Astrocyte (in vitro differentiated cells and primary cell): ENCODE measurements at places on chromosomes 4 and X. TPM values are rescaled to one million over a fixed set of nuclear protein-coding genes. Genes with fewer than 3 reads are reported as not detected.

- no peaks in the 10 kb centered on the region for H3K4me1 ChIP-seq
- no peak overlapping the region for H3K4me3 ChIP-seq
- H3K27me3 ChIP-seq, result no peaks in the 10 kb centered on the region
- H3K27ac ChIP-seq, result no peak overlapping the region
These were observed 257.2 kb downstream of the ARHGAP24 start for GRCh38 chr4:85732124-85732523.

DNA sequence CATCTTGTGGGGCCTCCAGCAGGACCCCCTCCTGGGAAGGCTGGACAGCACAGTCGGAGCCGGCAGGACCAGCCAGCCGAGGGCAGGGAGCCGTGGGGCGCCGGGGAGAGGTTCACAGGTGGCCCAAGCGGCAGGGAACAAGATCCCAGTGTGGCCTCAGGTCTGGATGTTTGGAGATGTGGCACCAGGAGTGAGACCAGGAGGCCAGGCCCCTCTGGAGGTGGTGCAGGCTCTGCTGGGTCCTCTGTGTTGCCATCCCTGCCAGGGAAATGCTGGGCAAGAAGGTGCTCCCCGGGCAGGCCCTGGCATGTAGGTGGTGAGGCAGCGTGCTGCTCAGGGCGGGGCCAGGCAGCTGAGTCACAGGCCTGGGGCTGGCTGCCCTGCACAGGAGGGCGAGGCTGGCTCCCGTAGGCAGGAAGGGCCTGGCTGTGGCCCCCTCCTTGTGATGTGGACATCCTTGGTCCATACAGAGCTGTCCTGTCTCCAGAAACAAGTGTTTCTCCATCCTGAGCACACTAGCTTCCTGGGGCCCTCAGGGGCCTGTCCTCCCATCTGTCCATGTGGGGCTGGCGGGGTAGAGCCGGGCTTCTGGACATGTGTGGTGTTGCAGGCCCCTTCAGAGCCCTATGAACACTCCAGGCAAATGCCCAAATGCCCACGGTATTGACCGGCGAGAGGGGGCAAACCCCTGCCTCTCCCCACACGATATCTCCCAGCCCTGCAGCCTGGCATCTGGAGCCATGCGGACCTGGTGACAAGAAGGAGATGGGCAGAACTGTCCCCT lies 4.8 kb upstream of the HGFAC start:
- peak; percentile 44 for DNase-seq
- H3K4me3 ChIP-seq, result no peak overlapping the region
- H3K27me3 ChIP-seq, result no peaks in the 10 kb centered on the region
- H3K36me3 ChIP-seq, result no peaks in the 10 kb centered on the region

DNA sequence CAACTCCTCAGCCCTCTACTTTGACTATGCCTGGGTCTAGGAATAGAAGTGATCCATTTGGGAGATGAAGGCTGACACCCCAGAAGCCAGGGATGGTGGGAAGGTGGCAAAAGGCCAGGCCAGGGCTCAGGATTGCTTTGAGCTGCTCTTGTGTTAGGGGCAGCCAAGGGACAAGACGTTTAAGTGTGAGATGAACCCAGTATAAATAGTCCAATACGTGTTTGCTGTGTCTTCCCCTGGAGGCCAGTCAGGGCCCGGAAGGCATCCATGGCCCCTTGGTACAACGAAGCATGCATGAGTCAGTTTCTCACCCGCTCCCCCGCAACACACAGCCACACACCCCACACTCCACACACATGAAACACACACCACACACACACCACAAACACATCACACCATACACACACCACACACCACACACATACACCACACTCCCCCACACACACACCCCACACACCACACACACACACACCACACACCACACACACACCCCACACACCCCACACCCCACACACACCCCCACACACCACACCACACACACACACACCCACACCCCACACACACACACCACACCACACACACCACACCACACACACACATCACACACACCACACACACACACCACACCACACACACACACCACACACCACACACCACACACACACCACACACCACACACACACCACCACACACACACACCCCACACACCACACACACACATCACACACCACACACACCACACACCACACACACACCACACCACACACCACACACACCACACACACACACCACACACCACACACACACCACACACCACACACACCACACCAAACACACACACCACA lies 5.1 kb downstream of the STARD8 start:
- no peaks in the 10 kb centered on the region for H3K36me3 ChIP-seq
- no peaks in the 10 kb centered on the region for H3K4me1 ChIP-seq
- no peak overlapping the region for H3K27ac ChIP-seq
- peak; percentile 13 for DNase-seq
- no peaks in the 10 kb centered on the region for H3K27me3 ChIP-seq

- H3K27ac ChIP-seq, result no peak overlapping the region
- H3K4me3 ChIP-seq, result no peak overlapping the region
- H3K36me3 ChIP-seq, result no peaks in the 10 kb centered on the region
These were observed 93.8 kb downstream of the ELOVL6 start for GRCh38 chr4:110104661-110105060.

DNA sequence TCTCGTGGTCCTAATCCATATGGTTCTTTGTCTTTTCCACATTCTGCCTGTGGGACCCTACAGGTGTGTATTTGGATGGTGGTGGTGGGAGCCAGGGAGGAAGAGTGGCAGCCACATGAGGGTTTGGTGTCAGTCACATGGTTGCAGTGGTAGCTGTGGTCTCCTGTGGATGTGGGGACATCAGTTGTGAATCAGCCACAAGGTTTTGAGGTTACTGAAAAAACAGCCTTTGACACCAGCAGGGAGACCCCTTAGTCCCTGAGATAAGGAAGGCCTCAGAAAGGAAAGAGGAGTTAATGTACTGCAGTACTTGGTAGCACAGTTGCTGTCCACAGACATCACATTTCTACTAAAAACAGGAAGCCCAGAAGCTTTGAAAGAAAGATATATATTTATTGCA lies 15.8 kb upstream of the GAGE10 start:
- H3K4me1 ChIP-seq, result no peaks in the 10 kb centered on the region
- H3K36me3 ChIP-seq, result no peaks in the 10 kb centered on the region
- H3K4me3 ChIP-seq, result no peak overlapping the region
- no peaks in the 10 kb centered on the region for H3K27me3 ChIP-seq
- no peak for DNase-seq

DNA sequence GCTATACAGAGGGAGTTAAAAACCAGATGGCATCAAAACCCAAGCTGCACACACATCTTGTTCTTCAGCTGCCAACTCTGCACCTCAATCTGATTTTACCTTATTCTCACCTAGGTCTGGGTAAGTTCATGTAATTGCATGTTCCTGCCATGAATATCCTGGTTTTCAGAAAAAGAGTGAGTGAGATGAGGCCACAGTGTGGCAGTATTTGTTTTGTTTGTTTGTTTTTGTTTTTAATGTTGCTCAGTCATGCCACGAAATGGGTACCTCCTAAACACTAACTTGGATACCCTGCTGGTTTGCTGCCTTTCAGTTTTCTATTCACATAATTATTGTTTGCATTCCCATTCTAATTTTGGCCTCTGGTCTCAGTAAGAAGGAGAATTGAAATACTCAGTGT lies 22.5 kb downstream of the TMEM164 start:
- no peak overlapping the region for H3K4me3 ChIP-seq
- no peaks in the 10 kb centered on the region for H3K36me3 ChIP-seq
- H3K27me3 ChIP-seq, result no peaks in the 10 kb centered on the region
- peak overlapping the region; percentile 4 for H3K27ac ChIP-seq
- H3K4me1 ChIP-seq, result peaks cover 30% of the 10 kb centered on the region
- DNase-seq, result no peak

- no peak for DNase-seq
- H3K36me3 ChIP-seq, result no peaks in the 10 kb centered on the region
- no peak overlapping the region for H3K4me3 ChIP-seq
- H3K27ac ChIP-seq, result no peak overlapping the region
These were observed 98.8 kb downstream of the SOWAHB start for GRCh38 chr4:76799140-76799539.

DNA sequence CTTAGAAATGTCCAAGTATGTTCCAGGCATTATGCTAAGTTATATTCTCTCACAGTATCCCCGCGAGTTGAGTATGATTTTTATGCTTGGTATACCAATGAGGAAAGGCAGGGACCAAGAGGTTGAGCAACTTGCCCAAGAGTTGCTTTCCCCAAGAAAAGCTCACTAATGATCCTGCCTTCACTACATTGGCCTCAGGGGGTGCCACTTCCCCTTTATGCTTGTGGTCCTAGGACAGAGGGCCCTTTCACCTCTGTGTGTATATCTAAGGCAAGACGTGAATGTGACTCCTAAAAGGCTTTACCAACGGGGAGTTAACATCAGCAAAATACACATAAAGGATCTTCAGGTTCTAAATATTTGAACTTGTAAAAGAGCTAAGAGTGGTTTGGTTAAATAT lies 164.4 kb upstream of the CPEB2 start:
- no peak overlapping the region for H3K4me3 ChIP-seq
- no peak overlapping the region for H3K27ac ChIP-seq
- no peaks in the 10 kb centered on the region for H3K4me1 ChIP-seq
- H3K36me3 ChIP-seq, result no peaks in the 10 kb centered on the region
- DNase-seq, result no peak

- no peaks in the 10 kb centered on the region for H3K27me3 ChIP-seq
- peaks cover 14% of the 10 kb centered on the region for H3K4me1 ChIP-seq
- H3K4me3 ChIP-seq, result no peak overlapping the region
- no peaks in the 10 kb centered on the region for H3K36me3 ChIP-seq
- no peak for DNase-seq
These were observed 1.9 kb upstream of the TBC1D14 start for GRCh38 chr4:6907658-6908191.

GRCh38 chr4:4491396-4491893 lies 50.4 kb downstream of the STX18 start:
- no peak overlapping the region for H3K27ac ChIP-seq
- no peaks in the 10 kb centered on the region for H3K27me3 ChIP-seq
- no peak for DNase-seq
- no peaks in the 10 kb centered on the region for H3K36me3 ChIP-seq
- H3K4me1 ChIP-seq, result peaks cover 2% of the 10 kb centered on the region
- H3K4me3 ChIP-seq, result no peak overlapping the region

PDLIM3 gene
- total RNA-seq, result 28.5 and 30.7 TPM in 2 replicates

YIPF6 gene
- total RNA-seq, result 33.0 and 38.2 TPM in 2 replicates

TNMD gene
- total RNA-seq, result not detected in 2 replicates

NEUROG2 gene
- total RNA-seq, result not detected in 2 replicates

PF4V1 gene
- not detected in 2 replicates for total RNA-seq

APLN gene
- total RNA-seq, result 0.62 and 2.1 TPM in 2 replicates

XK gene
- 0.17 and 0.25 TPM in 2 replicates for total RNA-seq
